ENCODE measurements at places on chromosomes 7 and 10. TPM values are rescaled to one million over a fixed set of nuclear protein-coding genes. Genes with fewer than 3 reads are reported as not detected.

DNA sequence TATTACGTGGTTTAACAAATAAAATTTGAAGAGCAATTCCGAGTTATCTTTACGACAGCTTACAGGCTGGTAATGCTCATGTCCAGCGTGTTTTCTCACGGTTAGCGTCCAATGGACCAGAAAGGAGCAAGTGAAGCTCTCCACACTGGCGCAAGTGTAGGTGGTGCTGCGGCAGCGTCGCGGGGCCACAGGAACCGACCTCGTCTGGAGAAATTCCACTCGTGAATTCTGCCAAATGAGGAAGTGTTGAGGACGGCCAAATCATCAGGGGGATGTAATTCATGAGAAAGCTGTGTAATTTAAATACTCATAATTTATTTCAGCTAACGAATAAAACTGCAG lies 350 bp upstream of the ZNF37A start:
- DNase-seq: no peak

GCK gene
- 0.75 TPM for total RNA-seq

TMEM176B gene
- total RNA-seq: 15.8 TPM

DNA sequence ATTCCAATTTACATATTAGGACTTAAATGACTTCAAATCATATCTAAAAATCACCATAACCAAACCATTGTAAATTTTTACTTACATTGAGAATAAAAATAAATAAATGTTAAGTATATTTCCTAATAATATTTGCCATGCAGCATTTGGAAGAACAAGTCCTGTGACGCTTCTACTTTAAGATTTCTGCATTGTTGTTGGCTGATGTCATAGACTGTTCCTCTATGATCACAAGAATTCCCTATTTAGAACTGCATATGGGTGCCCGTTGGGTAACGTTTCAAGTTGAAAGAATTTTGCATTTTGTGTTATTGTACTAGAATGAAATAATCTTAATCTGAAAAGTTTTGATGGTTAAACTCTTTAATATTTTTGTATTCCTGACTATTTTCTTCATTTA lies 5.1 kb upstream of the ITGB1 start:
- no peak for DNase-seq

VAX1 gene
- not detected for total RNA-seq

DNA sequence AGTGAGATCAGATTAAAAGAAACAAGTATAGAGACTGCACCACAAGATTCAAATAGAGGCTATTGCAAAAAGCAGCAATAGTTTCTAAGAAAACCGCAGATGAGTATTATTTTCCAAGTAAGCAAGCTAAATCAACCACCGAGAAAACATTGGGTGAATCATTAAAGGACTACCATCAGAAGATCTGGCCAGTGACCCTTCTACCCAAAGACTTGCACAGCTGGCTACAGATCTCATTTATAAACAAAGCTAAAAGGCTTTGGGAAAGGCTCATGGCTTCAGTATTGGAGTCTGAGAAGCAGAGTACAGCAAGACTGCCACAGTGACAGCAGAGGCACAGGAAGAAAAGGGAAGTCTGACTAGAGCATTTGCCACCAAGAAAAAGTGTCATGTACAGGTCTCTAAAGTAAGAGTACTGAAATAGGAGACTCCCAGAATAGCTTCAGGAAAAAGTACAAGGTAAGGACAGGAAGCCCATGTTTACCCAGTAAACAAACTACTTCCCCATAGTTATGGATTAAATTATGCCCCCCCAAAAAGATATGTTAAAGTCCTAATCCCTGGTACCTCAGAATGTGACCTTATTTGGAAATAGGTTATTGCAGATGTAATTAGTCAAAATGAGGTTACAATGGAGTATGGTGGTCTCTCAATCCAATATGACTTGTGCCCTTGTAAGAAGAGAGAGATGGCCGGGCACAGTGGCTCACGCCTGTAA lies 19.0 kb downstream of the STEAP1 start:
- DNase-seq: no peak

DNA sequence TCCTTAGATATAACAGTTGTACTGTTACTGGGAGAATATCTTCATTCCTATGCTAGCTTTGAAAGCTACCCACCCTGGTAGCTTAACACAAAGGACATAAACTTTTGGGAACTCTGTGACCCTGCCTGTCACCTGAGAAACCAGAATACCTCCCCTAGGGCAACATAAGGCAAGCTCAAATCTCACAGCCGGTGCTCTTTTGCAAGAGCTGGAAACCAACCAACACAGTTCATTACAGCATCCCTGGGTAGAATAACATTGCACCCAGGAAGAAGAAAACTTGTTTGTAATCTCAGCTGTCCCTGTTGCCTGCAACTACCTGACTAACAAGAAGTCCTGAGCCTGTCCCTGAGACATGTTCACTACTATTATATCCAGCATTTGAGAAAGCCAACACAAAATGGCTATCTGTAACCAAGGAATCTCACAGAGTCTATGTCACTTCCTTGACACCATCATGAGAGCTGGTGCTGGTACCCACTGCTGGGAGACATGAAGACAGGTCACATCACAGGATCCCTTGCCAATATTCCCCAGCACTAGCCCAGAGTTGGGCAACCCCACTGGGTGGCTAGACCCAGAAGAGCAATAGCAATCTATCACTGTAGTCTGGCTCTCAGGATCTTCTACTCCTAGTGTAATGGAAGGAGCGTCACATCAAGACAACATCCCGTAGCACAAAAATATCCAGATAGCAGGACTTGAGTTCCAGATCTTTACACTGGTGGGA lies 31.3 kb downstream of the AKR1C3 start:
- no peak for DNase-seq

DNA sequence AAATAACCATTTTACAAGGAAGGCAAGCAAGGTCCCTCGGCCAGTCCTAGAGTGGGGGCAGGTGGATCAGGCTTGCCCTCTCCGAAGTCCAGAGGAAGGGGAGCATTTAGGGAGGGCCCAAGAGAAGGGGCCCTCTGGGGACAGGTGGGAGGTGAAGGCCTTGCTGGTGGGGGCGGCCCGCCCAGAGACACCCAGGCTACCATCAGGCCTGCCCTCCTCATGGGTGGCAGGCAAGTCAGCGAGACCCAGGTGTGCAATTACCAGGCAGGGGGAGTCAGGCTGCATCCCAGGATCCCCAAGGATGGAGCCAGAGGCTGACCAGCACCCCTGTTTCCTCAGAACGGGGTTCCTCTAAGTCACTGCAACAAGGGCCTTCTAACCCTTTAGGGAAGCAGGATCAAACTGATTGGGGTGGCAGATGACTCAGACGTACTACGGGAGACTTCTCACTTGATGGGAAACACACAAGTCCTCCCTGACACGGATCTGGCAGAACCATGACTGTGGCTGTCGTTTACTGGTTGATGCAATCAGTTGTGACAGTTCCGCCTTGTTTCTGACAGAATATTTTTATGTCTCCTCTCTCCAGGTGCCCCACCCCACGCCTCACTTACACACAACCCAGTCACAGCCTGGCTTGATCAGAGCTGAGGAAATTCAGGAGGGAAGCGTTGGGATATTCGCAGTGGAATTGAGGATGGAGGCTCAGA lies 8.2 kb downstream of the LOXL4 start:
- DNase-seq: no peak

DNA sequence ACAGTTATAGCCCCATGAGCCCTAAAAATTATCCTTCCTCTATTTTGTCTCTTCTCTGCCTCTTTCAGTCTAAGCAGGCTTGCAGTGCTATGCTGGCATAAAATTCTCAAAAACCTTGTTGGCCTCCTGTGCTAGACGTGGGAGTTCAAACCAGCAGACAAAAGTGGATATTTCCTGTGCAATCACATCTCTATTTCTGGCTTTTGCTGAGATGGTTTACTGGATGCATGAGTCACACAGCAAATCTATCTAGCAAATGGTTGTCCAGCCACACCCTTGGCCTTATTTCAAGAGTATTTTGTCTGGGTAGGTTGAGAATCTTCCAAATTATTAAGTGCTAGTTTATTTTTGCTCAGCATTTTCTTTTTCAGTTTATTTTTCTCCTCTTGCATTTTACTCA lies 370.8 kb downstream of the CDC14C start:
- peak; percentile 2 for DNase-seq

DNA sequence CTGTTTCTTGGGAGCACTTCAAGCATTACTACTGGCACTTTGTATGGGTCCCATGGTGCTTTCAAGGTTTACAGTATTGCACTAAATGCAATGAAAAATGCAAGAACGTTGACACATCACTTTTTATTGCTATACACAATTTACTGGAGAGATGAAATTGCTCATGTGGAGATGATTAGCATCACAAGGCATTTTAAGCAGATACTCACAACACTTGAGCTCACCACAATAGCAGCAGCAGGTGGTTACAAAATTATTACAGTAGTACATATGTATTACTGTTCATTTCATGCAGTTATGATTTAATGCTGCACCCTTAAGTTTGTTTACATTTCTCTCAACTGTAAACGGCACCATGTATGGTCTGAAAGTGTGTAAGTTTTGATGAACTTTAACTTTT lies 537.7 kb downstream of the GRM8 start:
- DNase-seq: no peak

- no peak for DNase-seq
These were observed 83.5 kb upstream of the DDC start for GRCh38 chr7:50648570-50649169.

ARHGAP22 gene
- 7.0 TPM for total RNA-seq

SUN3 gene
- not detected for total RNA-seq

DNA sequence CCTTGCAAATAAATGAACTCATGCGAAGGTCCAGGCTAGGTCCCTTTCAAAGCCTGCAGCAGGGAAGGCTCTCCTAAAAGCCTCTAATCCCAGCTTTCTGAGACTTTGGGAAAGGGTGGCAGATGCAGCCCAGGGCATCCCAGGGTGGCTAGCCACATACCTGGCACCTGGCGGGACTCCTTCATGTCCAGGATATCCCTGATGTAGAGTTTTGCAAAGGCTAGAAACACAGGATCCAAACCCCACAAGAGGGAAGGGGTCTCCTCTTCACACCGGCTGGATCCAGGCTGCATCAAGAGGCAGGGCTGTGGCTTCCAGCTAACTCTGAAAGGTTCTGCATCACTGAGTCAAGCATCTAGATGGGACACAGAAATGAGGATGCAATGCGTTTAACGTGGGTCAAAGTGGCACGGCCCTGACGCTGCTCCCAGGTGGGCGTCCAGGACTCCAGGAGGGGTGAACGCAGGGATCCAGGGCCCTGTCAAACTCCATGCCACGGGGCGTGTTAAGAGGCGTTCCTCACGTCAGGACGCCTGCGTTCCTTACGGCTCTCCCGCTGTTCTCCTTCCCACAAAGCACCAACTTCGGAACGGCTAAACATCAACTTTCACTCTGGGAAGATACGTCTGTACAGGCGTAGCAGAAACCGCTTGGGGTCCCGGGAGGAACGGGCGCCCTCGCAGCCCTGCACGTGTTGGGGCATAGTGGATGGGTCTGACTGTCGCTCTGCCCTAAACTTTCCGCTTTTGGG lies 507 bp downstream of the STN1 start:
- no peak for DNase-seq

GIMAP1 gene
- not detected for total RNA-seq

DNA sequence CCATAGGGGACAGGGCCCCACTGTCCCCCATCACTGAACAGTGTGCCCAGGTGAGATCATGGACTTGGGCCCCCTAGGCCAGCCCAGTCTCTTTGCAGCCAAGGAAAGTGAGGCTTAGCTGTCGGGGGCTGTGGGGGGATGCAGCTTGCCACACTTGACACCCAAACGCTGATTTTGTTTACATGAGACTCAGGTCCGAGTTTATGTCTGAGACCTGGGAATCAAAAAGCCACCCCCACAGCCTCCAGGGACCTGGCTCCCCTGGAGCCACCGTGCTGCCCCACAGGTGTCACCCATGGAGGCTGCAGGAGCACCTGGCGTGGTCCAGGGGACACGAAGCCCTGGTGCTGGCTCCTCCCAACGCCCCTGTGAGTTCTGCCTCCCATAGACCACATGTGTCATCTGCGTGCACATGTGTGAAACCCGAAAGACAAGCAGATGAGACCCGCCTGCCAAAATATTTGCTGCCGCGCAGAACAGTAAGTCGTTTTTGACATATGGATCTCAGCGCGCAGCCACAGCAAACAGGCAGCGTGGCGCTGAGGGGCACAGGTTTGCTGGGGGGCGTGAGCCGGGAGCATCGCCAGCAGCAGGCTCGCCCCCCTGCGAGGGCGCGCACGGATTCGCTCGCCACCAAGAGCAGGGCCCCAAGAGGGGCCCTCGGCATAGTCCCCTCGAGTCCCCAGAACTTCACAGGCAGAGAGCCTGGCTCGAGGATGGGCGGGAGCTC lies 112.3 kb downstream of the LHPP start:
- DNase-seq: no peak

ITPRID1 gene
- total RNA-seq: not detected

GRCh38 chr10:75073442-75073841 lies 38.0 kb upstream of the SAMD8 start:
- no peak for DNase-seq

DNA sequence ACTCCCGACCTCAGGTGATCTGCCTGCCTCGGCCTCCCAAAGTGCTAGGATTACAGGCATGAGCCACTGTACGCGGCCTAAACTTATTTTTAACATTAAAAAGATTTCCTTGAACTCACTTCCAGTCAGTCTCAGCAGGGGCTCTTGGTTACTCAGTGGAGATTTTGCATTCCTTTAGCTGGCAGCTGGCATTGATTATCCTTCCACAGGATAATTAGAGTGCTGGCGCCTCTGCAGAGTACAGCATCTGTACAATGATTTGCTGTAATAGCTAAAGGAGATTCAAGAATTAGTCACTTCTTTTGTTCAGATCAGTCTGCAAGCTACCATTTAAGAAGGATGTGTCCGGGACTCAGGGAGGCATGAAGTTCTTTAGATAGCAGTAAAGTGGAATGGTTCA lies 125.0 kb upstream of the NPY start:
- no peak for DNase-seq

GRCh38 chr7:7944619-7945282 lies 23.8 kb upstream of the GLCCI1 start:
- DNase-seq: no peak

ESYT2 gene
- 54.1 TPM for total RNA-seq

GRCh38 chr10:126465771-126466170 lies 77.5 kb upstream of the ADAM12 start:
- no peak for DNase-seq

- DNase-seq: no peak
These were observed 219.6 kb downstream of the PTEN start for GRCh38 chr10:88082806-88083596.

DNA sequence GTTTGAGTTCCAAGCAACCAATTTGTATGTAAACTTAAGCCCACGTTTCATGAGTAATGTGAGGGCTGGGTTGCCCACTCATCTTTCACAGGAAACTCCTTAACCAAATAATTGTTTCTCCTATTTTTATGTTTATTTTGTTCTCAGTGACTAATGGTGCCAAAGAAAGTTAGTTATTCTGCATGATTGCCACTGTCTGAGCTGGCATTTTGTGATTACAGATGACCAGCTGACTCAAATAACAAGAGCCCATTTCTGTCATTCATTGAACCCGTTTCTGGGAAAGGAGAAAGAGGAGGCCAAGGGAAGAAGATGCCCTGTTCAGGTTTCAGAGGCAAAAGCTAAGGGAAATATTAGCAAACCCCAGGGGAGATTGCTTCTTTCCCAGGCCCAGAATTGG lies 186.9 kb upstream of the MYO3A start:
- DNase-seq: peak; percentile 81

DNA sequence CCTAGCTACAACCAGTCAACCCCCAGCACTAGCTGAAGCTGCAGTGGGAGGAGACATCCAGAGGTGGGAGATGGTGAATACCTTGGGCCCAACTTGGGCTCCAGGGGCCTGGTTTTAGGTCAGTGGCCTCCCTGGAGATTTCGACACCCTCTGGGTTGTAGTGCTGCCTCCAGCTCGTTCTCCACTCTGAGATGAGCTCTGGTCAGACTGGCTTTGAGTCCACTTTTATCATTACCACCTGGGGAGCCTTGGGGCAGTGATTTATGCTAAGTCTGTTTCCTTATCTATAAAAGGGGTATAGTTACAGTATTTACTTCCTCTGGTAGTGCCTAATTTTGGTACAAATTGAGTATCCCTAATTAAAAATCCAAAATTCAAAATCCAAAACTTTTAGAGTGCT lies 22.8 kb downstream of the PPIA start:
- no peak for DNase-seq
